Activated CD4-positive, CD25-positive, alpha-beta regulatory T cell treated with anti-CD3 and anti-CD28 coated beads, Interleukin-2, amount 50 U/mL, for 24 hours (primary cell): ENCODE measurements at places on chromosomes 12 and 14.
A peak's percentile ranks its signal among the peaks of the same experiment; 100 is the strongest.

DNA sequence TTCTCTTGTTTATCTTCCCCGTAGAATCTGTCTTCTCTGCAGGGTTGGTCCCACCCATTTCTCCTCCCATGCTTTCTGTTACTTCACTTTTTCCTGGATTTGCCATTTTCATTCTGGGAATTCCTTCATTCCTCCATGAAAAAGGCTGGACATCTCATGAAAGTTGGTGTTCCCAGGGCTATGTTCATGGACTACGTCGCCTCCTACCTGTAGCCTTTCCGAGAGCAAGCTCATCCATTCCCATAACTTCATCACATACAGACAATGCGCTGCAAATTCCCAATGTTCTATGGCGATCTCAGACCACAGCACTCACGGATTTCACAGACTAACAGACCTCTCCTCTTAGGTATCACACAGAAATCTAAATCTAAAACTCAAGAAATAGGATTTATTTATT, 217.1 kb downstream of the EXOC5 start:
- ATAC-seq, result no peak

DNA sequence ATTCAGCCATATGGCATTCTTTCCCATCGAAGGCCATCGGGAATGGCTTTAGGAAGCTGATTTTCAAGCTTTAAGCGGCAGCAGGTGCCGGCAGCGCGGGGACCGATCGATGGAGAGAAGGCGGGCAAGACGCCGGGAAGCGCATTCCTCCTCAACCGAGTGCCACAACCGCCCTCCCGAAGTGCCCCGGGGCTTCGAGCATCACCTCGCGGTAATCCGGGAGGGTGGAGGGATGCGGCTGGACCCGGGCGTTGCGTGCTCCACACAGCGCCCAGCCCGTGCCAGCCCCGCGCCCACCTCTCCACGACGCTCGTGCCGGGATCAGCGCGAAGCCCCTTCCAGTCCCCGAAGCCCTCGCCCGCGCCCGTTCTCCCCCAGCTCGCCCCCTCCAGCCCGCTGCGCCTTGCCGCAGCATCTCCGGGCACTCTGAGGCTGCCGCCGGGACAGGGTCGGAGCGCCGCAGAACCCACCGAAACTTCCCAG, 3.2 kb downstream of the USP44 start:
- peak; percentile 38 for ATAC-seq

DNA sequence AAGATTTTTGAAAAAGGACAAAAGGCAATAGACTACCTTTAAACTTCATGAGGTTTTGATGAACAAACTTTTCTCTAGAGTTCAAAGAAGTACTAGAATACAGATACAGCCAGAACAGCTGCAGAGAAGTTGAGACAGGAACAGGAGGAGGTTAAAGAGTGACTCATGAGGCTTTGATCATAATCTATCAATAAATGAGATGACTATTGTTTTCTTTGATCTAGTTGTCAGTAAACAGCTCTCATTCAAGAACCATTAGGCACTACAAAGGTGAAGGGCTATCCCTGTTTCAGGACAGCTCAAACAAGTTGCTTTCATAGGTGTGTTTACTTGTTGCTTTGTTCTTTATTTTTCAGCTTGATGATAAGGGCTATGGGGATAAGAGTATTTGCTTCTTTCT, 2.4 kb downstream of the WASHC3 start:
- peak; percentile 71 for ATAC-seq

- ATAC-seq, result no peak
Observed at GRCh38 chr14:66360366-66360926, 125.7 kb upstream of the CCDC196 start.

DNA sequence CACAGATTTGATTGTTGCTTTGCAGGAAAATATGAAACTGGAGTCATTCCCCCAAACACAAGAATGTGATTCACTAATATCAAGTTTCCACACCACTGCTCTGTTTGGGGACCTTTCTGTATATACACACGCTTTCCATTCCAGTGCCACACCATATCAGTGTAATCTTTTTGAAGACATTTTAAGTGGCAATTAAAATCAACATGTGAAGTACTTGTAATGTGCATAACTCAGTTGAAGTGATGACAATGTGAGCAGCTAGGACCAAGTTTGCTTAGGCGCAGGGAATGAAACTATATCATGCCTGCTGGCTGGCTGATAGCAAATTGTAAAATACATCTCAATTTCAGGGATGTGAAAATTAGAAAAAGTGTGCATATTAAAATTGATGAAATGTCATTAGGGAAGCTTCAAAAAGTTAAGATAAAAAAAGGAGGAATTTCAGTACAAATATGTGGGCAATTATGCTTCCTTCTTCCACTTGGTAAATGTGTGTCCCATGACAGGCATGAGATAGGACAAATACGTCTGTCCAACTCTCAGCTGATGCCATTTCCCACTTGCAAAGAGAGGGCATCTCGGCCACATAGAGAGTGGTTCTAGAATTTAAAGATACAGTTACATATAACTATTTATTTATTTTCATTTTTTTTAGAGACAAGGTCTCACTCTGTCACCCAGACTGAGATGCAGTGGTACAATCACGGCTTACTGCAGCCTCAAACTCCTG, 43.7 kb downstream of the HSPB8 start:
- ATAC-seq, result no peak

DNA sequence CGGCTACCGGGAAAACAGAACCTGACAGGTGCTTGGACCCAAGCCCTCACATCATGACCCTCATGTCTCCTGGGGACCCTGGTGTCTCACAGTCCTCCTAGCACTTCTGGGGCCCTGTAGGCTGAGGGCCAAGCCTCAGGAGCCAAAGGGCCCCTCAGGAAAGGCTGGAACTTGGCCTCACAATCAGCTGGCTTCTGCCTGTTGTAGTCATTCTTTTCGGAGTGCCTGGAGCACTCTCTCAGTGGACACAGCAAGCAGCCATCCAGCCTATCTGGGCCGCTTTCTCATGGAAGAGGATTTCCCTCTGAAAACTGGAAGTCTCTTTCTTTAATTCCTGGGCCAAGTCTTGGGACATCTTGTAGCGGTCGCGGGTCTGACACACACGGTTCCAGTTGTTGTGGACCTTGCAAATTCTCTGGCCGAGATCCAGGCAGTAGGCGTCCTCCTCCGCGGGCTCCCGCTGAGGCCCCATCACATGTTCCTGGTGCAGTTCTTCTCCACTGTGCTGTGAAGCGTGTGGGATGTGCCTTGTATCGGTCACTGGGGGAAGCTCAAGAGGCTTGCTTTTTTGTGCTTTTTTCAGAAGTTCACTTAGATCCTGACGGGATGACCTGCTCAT, 169.3 kb downstream of the EMP1 start:
- ATAC-seq, result no peak

- ATAC-seq, result no peak
Observed at GRCh38 chr12:49979791-49980190, 7.0 kb downstream of the AQP6 start.

- no peak for ATAC-seq
Observed at GRCh38 chr12:26465419-26466097, 270.2 kb downstream of the SSPN start.

DNA sequence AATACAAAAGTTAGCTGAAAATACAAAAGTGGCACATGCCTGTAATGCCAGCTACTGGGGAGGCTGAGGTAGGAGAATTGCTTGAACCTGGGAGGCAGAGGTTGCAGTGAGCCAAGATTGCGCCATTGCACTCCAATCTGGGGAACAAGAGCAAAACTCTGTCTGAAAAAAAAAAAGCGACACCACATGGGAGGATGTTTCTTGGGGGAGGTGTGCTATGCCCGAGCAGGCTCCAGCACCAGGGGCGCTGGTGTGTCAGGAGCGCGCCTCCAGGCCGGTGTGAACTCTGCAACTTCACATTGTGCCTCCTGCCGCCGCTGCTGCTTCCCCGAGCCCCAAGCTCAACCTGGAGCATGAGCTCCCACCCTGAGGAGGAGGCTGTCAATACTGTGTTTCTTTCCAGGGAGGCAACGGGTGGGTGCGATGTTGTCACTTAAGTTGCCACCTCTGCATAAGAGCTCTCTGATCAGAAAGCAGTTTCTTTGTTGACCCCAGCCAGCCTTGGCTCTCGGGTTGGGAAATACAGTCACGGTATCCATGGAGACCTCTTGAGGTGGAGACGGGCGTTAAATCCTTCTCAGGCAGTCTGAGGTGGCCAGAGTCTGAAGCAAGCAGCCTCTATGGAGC, 18.9 kb downstream of the DEGS2 start:
- no peak for ATAC-seq

DNA sequence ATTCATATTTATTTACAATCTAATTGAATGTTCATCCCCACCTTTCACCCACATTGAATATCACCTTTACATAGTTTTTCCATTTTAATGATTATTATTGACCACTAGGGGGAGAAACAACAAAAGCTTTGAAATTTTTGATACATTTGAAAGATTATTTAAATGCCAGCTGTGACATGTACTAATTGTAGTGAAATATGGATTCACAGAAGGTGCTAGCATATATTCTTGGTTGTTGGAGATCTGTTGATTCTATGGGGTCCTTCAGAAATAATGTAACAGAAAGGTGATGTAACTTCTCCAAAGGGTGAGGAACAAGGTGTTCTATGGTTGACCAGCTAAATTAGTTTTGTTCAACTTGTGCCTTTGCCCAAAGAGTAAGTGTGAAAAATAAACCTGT, 22.4 kb upstream of the GPR33 start:
- ATAC-seq, result no peak

GRCh38 chr12:95198914-95199313, 18.4 kb downstream of the FGD6 start:
- no peak for ATAC-seq

- no peak for ATAC-seq
Observed at GRCh38 chr14:99818503-99819036, 25.4 kb downstream of the EML1 start.

DNA sequence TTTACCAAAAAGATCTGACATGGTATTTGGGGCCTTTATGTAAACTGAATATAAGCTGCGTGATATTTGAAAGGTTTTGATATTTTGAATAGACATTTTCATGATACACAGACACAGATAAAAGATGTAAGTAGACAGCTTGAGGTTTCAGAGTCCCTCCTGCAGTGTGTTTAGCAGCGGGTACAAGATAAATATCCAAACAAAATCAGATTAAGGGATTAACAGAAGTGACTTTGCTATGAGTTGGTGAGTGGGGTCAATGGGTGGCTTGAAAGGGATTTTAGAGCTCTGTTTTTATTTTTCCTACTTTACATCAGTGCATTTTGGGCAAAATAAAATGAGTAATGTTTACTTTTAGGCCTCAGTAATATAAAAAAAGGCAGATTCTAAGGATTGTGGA, 84.1 kb downstream of the IGF1 start:
- ATAC-seq, result no peak

DNA sequence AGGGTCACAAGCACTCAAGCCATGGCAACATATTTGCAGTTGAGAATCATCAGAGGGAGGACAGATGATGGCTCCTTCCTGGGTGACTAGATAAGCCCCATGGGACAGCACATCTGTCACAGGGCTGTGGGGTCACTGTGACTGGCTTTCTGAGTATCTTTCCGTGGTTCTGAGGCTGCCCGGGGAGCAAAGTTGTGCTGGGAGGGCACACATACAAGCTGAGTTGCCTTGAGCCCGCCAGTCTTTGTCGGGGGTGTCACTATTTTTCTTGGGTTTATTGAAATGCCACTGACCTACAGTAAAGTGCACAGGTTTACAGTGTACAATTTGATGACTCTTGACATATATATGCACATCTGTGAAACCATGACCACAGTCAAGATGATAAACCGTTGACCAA, 17.2 kb upstream of the KIF26A start:
- no peak for ATAC-seq

- ATAC-seq, result no peak
Observed at GRCh38 chr12:21827083-21827482, 52.6 kb upstream of the KCNJ8 start.

DNA sequence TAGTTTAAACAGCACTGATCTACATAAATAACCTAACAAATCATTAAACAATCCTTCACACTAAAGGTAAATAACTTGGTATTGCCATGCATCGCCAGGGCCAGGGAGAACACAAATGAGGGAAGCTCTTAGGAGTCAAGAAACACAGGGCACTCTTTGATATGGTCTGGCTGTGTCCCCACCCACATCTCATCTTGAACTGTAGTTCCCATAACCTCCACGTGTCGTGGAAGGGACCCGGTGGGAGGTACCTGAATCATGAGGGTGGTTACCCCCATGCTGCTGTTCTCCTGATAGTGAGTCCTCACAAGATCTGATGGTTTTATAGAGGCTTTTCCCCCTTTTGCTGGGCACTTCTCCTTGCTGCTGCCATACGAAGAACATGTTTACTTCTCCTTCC, 17.3 kb downstream of the TMEM132D start:
- ATAC-seq, result no peak

- ATAC-seq, result no peak
Observed at GRCh38 chr12:13090054-13090453, 13.4 kb downstream of the GSG1 start.

- peak; percentile 85 for ATAC-seq
Observed at GRCh38 chr12:21615431-21615830, 10.8 kb upstream of the GYS2 start.

DNA sequence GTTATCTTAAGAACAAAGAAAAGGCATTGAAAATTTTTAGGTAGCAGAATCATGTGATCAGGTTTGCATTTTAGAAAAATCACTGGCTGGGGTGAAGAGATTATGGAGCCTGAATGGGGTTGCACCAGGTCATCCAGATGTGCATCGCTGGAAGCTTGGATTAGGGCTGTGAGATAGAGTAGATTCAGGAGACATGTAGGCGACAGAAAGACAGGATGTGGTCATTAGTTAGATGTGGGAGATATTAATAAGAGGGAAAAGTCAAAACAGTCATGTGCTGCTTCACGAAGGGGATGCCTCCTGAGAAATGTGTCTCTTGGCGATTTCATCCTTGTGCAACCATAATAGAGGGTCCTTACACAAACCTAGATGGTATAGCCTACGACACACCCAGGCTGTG, 25.1 kb downstream of the TEAD4 start:
- ATAC-seq, result no peak

GRCh38 chr12:23906329-23906728, 43.1 kb downstream of the SOX5 start:
- no peak for ATAC-seq

DNA sequence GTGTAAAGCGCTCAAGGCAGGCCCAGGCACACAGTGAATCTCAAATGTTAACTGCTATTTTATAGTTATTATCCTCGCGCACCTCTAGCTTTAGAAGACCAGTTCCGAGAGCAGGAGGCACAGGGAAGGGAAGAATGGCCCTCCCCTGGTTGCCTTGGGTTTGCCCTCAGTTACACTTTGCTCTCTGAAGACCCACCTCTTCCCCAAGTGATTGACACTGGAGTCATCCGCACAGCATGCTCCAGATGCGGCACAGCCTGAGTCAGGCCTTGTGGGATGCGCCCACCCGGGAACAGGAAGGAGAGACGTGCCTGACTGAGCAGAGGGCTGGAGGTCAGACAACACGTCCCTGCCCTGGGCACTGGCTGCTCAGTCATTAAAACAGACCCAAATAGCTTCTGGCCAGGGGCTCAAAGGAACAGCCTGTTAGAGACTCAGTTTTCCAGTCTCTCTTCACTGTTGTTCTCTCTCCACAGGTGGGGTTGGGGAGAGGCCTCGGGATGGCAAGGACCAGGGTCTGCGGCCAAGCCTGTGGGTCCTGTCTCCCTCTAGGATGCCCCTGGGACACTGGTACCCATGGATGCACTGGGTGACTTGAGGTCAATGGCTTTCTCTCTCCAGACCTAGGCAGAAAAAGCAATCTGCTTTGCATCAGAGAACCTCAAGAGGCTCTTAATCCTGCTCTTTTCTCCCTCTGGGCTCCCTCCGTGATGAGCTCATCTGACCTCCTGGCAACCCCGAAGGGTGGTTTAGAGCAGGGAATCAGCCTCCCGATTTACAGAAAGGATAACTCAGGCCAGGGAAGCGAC, 13.6 kb upstream of the MLXIP start:
- no peak for ATAC-seq

- no peak for ATAC-seq
Observed at GRCh38 chr14:102472791-102473150, 36.8 kb downstream of the ANKRD9 start.
